Left lobe of liver (tissue), 2 donors: ENCODE measurements at places on chromosomes 2 and 18. TPM values are rescaled to one million over a fixed set of nuclear protein-coding genes. Genes with fewer than 3 reads are reported as not detected.

CFAP65 gene
- total RNA-seq, result 0.05 TPM

GRCh38 chr2:128433911-128434550 lies 115.4 kb upstream of the HS6ST1 start:
- DNase-seq, result no peak

GRCh38 chr2:159046966-159047365 lies 78.5 kb downstream of the TANC1 start:
- DNase-seq, result no peak

GRCh38 chr2:187009483-187010239 lies 160.7 kb upstream of the ZSWIM2 start:
- no peak for DNase-seq

CDH7 gene
- not detected for total RNA-seq

PMAIP1 gene
- total RNA-seq, result 0.28 TPM

DNA sequence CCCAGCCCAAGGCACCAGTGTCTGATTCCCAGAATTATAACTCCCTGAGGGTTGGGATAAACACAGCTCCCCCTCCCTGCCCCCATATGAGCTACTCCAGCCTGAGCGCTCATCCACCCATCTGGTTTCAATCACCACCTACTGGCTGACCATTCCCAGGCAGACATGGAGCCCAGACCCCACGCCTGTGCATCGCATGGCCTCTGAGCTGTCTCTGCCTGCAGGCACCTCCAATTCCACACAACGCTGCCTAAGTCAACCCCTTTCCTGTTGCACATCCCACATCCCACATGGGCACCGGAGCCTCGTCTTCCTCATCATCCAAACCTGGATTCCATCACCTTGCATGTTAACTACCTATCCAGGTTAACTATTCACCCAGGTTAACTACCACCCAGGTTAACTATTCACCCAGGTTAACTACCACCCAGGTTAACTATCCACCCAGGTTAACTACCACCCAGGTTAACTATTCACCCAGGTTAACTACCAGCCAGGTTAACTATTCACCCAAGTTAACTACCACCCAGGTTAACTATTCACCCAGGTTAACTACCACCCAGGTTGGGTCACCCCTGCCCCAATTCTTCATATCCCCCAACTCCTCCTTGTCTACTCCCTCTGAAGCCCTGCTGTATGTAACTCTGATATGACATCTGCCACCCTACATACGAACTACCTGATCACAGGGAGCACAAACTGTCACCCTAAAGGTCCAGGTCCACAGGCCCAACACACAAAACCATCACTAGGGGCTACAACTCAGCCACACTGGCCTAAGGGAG lies 47.8 kb downstream of the TEX51 start:
- DNase-seq, result no peak

GRCh38 chr2:181780657-181781056 lies 100.3 kb upstream of the NEUROD1 start:
- DNase-seq, result no peak
